ENCODE measurements at places on chromosomes 6 and 20.

- no peak for DNase-seq
Measured at GRCh38 chr6:11433860-11434259, 103.7 kb upstream of the TMEM170B start.

DNA sequence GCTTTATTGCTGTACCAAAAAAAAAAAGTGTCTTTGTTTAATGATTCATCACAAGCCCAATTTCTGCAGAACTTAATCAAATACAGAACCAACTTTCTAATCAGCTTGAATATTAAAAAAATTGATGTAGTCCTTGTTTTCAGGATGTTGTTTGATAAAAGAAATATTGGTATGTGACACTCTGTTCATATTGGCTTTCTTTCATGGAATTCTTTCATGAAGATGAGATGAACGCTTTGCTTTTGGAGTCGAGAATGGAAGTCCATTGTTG lies 184.3 kb downstream of the ZNF217 start:
- DNase-seq = no peak

DNA sequence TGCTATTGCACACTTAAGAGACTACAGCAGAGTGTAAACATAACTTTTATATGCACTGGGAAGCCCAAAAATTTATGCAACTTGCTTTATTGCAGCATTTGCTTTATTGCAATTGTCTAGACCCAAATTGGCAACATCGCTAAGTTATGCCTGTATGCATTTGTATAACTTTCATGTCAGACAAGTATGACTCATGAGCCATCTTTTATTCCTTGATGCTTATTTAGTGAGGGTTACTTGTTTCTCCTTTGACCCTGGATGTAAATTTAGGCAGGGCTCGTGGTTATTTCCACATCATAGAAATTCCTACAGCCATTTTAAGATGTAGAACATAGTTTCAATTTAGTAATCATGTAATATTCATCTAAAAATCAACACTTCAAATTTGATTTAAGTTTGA lies 130.3 kb upstream of the LY86 start:
- no peak for DNase-seq

DNA sequence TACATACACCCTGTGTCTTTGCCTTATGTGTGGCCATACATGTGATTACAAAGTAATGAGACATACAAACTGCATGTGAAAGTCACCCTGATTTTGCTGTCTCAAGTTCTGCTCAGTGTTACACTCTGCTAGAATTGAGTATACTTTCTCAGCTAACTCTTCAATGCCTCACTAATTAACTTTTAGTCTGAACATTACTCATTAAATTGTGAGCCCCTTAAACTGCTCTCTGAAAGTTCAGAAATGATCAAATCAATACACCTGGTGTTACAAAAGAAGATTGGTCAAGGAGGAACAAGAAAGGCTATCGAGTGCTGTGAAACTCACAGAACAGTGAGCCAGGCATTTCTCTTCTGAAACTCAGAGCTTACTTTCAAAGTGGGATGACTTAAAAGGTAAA lies 71.3 kb downstream of the MKKS start:
- DNase-seq = no peak

- no peak for DNase-seq
Measured at GRCh38 chr6:19382676-19383075, 454.5 kb upstream of the ID4 start.

DNA sequence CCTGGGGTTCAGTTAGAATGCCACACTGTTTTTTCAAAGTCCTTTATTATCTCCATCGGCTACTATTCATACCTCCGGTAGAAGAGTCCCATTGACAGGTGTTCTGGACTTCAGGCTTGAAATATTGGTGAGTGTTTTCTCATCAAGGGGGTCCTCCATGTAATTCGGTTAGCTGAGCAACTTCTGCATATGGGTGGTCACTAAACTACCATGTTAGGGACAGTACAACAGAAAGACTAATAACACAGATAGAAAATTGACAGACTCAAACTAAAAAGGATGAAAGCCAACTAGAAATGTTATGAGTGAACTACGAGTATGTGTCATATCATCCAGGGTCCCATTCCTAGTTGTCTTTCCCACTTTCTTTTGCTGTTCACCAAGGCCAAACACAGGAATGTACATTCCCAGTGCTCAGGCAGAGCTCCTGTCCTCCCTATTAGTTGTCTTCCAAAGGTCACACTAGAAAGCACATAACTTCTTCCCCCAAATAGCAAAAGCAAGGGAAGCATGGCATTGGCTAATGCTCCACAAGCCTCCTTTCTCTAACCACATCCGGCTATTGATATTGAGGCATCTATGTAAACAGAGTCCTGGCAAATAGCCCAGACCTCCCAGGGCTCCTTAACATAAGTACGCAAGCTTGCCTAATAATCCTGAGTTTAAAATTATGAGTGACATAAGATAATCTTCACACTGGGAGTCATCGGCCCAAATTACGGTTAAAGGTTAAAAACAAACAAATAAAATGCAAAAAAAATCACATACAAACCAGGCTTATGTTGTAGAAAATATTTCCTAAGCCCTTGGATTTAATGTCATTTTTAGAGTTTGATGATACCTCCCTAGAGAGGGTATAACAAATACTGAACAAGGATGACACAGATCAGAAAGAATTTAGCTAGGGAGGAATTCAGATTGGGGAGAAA lies 13.2 kb downstream of the CCN2 start:
- no peak for DNase-seq

- no peak for DNase-seq
Measured at GRCh38 chr20:4217349-4217841, 202.0 kb upstream of the RNF24 start.
